ENCODE measurements at places on chromosomes 3 and 15.

- DNase-seq, result no peak
Observed at GRCh38 chr3:13019243-13020095, 53.8 kb downstream of the IQSEC1 start.

GRCh38 chr3:77247061-77247460 is 207.2 kb downstream of the ROBO2 start:
- no peak for DNase-seq

DNA sequence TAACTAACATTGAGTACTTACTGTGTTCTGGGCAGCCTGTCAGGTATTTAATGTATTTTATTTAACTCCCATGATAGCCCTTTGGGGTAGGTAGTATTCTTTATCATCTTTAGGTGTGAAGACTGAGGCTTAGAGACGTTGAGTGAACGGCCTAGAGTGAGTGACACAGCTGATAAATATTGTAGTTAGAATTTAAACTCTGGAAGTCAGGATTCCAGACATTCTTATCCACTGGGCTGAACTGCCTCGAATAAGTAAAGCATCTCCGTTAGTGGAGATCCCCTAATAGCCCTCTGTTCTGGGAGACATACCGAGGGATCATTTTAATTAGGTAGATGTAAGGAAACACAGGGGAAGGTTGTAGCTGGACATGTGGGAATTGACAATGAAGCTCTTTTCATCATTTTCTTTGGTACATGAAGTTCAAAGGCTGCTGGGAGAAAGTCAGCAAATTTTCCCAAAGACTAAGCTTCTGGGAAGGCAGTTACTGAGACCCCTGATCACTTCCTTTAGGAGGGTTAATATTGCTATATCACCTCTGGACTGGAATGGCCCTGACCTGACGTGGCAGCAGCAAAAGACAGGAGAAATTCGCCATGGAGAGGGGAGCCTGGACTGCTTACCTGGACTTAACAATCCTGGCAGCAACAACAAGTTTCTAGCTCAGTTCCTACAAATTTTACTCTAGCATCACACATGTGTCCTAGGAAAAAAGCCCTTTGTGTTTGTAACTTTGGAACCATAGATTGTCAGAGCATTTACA is 11.7 kb upstream of the PDCD6IP start:
- DNase-seq, result no peak

- no peak for DNase-seq
Observed at GRCh38 chr15:69436951-69437350, 15.7 kb upstream of the RPLP1 start.

GRCh38 chr15:36356978-36357601 is 222.3 kb upstream of the CDIN1 start:
- no peak for DNase-seq

- DNase-seq, result no peak
Observed at GRCh38 chr3:42672515-42672914, 12.8 kb upstream of the KLHL40 start.

GRCh38 chr3:120145542-120146285 is 51.5 kb upstream of the GSK3B start:
- DNase-seq, result no peak

DNA sequence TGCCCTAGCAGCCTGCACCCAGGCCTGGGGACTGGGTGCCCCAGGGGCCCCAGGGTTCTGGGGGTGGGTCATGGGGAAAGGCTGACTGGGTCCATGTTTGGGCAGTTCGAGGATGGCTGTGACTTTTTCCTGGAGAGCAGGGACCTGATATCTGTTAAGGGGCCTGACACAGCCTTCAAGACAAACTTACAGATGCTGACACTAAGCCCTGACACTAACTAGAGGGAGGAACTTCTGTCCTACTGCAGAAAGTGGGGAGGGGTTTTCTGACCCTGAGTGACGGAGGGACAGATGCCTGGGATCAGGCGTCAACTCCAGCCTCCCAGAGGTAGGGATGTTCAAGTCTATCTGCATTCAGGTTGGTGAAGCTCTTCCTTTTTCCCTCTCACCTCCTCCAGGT is 45.0 kb upstream of the SLC6A11 start:
- DNase-seq, result no peak

DNA sequence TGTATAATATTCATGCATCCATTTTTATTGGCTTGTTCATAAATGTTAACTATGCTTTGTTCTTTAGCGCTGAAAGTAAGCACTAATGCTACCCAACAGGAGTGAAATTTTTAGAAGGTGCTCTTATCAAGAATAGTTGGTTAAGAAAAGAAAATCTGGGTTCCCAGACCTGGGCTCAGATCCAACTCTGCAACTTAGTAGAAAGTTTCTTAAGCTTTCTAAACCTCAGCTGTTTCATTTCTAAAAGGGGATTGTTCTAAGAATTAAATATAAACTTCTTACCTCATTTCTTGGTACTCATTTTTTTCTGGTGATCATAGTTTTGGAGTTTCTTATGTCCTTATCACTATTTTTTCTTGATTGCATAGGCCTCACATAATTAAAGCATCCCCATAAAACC is 12.1 kb downstream of the ARPP21 start:
- DNase-seq, result no peak

DNA sequence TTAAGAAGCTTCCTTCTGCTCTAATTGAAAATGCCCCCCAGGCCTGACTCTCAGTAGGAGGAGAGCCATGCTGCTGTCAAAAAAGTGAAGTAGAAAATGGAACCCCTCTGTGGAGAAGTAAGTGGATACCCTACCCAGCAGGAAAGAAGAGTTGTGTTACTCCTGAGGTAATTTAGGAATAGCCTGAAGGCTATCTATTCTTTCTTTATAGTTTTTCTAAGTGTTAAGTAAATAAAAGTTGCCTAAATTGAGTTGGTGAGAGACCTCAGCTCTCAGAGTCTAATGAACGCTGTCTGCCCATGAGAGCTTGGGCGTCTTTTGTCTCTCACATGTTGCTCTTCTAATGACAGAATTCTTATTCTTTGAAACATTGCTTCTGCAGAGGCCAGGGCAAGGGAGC is 116.2 kb downstream of the NSUN3 start:
- no peak for DNase-seq

GRCh38 chr15:31021067-31021665 is 29.7 kb upstream of the MTMR10 start:
- no peak for DNase-seq

- DNase-seq, result no peak
Observed at GRCh38 chr15:25705433-25706115, 157.6 kb downstream of the ATP10A start.

- no peak for DNase-seq
Observed at GRCh38 chr3:140470211-140470610, 207.7 kb upstream of the TRIM42 start.

GRCh38 chr15:61974759-61975158 is 85.5 kb downstream of the VPS13C start:
- DNase-seq, result no peak

GRCh38 chr3:52278510-52279069 is at the start of gene WDR82:
Gene WDR82 (minus strand): TSS chr3:52278649. CDS start chr3:52278361, 288 bp downstream.
- peak; percentile 94 for DNase-seq

DNA sequence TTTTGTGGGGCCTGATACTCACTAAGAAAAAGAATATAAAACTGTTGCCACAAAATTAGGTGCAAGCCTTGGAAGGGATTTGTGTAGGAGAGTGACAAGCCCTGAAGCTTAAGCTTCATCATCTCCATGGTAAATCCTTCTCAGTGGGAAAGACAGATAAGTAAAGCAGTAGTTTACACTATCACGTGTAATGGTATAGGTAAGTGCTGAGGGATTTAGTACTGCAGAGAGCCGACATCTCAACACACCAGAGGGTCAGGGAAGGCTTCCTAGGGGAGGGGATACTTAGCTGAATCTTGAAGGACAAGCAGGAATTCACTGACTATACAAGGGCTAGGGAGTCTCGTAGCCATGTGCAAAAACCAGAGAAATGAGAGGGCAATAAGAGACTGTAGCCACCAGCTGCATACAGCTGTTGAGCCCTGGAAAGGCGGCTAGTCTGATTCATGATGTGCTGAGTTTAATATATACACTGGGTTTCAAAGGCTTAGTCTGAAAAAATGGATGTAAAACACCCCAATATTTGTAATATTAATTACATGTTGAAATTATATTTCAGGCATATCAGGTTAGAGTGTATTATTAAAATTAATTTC is 11.1 kb downstream of the SLC24A1 start:
- DNase-seq, result no peak

- no peak for DNase-seq
Observed at GRCh38 chr3:30269751-30270445, 336.5 kb upstream of the TGFBR2 start.

DNA sequence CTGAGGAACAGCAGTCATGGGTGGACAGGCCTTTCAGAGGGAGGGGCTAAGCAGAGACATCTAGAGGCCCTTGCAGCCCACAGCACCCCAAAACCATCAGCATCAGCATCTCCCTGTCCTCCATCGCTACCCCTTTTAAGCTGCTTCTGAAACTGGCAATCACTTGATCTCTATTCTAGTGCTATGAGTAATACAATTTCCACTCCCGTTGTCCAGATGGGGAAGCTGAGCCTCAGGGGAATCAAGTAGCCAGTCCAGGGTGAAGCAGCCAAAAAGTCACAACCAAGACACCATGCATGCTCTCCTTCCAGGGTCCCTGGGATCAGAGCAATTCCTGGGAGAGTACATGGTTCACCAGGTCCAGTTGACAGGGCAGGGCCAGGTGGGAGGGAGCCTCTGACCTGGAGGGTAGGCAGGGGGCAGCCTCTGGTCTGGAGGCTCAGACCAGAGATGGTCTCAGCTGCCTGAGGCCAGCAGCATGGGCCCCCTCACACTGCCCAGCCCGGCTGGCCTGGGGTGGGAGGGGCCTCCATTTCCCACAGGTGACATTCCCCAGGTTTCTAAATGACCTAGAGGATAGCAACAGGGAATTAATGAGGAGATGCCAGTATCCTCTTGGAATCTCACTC is 30.0 kb downstream of the KLHL25 start:
- DNase-seq, result no peak

GRCh38 chr15:77025083-77025901 is 30.4 kb downstream of the PSTPIP1 start:
- DNase-seq, result peak; percentile 6

DNA sequence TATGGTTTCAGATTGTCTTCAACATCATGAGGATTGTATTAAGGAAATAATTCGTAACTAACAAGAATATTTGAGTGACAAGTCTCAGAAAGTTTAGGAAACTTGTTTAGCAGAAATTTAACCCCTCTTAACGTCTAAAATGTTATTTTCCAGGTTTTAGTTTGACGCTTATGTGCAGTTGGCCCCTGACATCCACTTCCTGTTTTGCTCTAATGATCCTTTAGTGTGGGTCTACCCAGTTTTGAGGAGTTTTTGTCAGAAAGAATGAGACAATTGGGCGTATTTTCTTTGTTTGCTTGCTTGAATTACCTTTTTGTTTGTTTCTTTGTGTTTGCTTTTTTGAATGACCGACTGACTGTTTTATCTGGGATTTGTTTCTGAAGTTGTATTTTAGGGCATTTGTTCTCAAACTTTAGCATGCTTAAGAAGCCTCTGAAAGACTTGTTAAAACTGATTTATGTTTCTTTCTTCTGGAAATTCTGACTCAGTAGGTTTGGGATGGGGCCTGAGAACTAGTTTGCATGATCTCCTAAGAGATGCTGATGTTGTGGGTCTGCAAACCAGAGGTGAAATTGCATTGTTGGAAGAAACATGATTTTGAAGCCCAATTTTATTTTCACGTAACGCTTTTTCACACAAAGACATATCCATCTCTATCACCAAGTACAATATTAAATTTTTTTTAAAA is 20.6 kb downstream of the RBMS3 start:
- no peak for DNase-seq

- no peak for DNase-seq
Observed at GRCh38 chr3:99579246-99579645, 59.1 kb upstream of the COL8A1 start.

DNA sequence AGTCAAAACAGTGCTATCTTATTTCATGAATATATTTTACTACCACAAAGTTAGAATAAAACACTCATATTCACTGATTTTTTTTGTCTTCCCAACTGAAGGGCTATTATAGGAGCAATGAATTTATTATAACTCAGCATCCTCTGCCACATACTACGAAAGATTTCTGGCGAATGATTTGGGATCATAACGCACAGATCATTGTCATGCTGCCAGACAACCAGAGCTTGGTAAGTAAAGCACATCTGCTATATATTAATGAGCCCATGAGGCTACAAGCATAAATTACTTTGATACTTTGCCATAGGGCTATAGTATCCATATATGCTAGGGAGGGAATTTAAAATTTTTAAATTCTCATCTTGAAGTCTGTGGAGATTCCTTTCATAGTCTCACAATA is 95.9 kb downstream of the FEZF2 start:
- DNase-seq, result no peak

DNA sequence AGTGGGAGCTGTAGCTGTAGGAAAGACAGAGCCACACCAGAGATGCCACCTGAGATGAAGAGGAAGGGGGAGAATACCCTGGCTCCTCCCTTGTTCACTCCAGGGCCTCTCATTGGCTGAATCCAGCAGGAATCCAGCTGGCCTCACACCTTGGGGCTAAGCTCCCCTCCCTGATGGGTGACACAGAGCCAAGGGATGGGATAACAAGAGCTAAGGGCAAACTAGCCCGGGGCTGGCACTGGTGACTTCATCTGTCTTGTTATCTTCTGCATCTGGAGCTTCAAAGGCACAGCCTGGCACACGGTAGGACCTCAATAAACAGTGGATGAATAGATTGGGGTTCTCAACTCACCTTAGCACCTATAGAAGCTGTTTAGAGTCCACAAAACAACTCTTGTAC is 13.8 kb upstream of the GATA2 start:
- DNase-seq, result no peak

DNA sequence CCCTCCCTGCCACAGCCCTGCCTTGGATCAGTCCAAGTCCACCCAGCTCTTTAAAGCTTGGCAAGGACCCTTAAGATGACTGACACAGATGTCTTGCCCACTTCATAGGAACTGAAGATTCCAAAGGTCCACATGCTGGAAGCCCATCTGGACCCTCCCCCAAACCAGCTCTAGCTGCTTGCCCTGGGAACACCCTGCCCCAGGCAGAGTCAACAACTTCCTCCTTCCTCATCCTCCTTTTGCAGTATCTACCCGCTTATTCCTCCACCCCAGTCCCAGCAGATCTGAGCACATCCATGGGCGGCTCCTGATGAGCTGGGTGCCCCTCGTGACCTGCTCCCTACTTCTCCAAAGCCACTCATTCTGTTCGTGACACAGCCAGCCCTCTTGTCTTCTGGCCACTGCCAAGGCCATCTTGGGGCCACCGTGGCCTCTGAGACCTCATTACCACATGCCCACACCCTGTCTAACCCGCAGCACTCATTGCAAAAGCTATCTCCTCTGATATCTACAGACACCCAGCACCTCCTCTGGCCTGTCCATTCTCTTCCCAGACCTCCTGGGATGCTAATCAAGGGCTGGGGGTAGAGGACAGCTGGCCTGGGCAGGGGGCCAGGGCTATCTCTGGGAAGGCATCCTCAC is 2.0 kb upstream of the PFKFB4 start:
- no peak for DNase-seq

- DNase-seq, result no peak
Observed at GRCh38 chr3:126346466-126346865, 10.7 kb downstream of the KLF15 start.

- DNase-seq, result no peak
Observed at GRCh38 chr3:171121801-171122200, 95.3 kb upstream of the SLC2A2 start.

- DNase-seq, result no peak
Observed at GRCh38 chr3:164655462-164655861, 422.8 kb downstream of the SI start.

- DNase-seq, result no peak
Observed at GRCh38 chr3:54999159-54999558, 71.3 kb upstream of the LRTM1 start.

Measured in activated CD4-positive, alpha-beta T cell treated with anti-CD3 and anti-CD28 coated beads for 1 hour (primary cell).